Natural killer cell (primary cell): ENCODE measurements at places on chromosomes 4 and X. TPM values are rescaled to one million over a fixed set of nuclear protein-coding genes. Genes with fewer than 3 reads are reported as not detected.

GRCh38 chr4:2330091-2331042, 68.5 kb upstream of the MXD4 start:
- H3K4me3 ChIP-seq, result no peak overlapping the region
- peaks cover under 1% of the 10 kb centered on the region for H3K36me3 ChIP-seq
- DNase-seq, result no peak
- no peak overlapping the region for H3K27ac ChIP-seq
- no peaks in the 10 kb centered on the region for H3K27me3 ChIP-seq
- H3K4me1 ChIP-seq, result peaks cover 24% of the 10 kb centered on the region

GRCh38 chr4:17786567-17786966, 5.1 kb upstream of the FAM184B start:
- H3K27me3 ChIP-seq, result peaks cover 6% of the 10 kb centered on the region
- DNase-seq, result no peak
- no peak overlapping the region for H3K4me3 ChIP-seq
- H3K27ac ChIP-seq, result no peak overlapping the region
- peaks cover 5% of the 10 kb centered on the region for H3K4me1 ChIP-seq

DNA sequence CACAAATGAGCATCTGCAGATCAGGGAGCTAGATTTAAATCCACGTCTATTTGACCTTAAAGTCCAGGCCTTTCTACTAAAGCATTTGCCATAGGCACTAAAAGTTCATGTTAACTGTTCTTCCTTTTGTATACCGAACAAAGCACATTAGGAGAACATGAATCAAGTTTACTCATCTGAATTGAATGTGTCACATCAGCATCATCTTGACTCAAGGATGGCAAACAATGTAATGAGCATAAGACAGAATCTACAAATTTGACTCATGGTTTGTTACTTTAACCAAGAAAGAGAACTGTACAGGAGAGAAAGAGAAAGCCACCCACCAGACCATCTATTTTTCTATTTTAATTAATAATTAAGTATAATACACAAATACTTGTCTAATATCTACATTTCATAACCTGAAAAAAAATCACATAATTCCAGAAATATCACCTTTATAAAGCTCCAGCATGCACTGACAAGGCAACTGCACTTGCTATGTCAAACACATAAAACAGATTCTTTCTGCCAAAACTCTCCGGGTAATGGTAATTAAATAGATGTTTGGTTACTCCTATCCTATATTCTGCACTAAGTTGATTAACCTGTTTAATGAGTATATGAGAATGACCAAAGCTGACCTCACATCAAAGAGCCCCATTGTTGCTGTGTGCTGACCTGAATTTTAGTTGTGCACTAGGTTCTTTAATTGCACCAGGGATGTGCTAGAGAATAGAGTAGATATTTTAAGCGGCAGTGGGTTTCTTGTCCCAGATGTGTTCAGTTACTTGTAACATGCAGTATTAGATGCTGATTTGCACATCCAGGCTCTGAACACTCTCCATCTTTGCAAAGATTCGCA, 42.5 kb upstream of the LEF1 start:
- H3K27ac ChIP-seq, result no peak overlapping the region
- no peak for DNase-seq
- H3K36me3 ChIP-seq, result no peaks in the 10 kb centered on the region
- H3K4me3 ChIP-seq, result no peak overlapping the region
- no peaks in the 10 kb centered on the region for H3K27me3 ChIP-seq

DNA sequence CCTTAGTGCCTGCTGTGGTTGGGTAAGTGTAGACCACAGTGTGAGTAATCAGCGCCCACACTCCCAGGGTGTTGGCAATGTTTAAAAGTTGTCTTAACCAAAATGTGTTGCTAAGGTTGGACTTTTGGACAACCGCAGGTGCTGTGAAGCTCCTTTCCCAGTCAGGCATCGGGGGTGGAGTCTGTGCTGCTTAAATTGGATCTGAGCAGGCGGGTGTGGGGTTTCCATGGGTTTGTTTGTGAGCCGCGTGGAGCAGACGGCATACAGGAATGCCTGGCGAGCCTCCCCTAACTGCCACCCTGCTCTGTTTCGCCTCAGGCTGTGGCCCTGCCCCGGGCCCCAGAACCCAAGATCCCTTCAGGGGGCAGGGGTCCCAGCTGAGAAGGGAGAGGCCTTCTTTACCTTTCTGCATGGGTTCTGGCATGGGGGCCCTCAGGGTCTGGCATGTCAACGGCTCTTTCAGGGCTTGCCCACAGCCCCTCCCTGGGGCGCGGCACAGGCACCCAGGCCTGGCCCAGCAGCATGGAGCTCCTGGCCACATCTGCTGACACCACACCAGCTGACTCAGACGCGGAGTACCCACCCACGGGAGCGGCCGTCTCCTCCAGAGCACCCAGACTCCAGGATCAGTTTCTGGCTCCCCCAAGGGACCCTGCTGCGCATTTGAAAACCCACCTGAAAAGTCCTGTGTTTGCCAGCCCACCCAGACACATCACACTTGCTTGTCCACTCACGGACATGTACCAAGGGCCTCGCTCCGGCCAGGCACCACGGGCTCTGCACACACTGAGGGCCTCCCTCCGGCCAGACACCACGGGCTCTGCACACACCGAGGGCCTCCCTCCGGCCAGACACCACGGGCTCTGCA, 5.1 kb upstream of the SPON2 start:
- H3K27ac ChIP-seq, result peak overlapping the region; percentile 82
- peak; percentile 79 for DNase-seq

GRCh38 chr4:1752284-1753041, 31.1 kb downstream of the TACC3 start:
- no peaks in the 10 kb centered on the region for H3K27me3 ChIP-seq
- DNase-seq, result peak; percentile 38
- H3K4me3 ChIP-seq, result no peak overlapping the region
- no peaks in the 10 kb centered on the region for H3K36me3 ChIP-seq

DNA sequence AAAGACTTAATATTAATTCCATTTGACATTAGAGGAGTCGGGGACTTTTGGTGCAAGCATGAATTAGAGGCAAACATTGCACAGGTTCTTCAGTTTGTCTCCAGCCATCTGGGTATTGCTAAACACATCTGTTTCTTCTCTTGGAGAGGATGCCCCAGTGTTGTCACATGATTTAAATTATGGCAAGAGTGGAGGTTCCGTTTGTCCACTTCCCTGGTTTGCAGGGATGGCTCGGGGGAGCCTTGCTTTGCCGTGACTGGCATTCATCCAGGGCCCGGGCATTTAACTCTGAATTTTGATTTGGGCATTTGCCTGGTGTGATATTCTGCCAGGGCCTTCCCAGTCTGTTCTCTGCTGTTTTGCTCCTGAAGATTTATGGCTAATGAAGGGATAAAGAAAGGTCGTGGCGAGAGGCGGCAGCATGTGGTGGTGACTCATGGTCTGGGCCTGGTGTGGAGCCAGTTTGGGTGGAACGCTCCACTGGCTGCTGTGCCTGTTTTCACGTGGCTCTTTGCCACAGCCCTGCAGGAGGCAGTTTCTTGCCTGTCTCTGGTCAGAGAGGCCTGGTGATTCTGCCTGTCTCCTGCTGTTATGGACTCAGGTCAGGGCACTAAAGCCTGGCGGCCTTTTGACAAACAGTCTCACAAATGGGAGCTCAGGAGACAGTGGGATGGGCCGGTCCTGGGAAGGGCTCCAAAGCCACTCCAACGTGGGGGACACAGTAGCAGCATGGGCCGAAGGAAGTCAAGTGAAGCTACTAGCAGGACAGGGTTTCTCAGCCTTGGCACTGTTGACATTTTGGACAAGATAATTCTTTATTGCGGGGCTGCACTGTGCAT, 99.4 kb upstream of the PGRMC2 start:
- no peaks in the 10 kb centered on the region for H3K27me3 ChIP-seq
- DNase-seq, result no peak
- no peak overlapping the region for H3K4me3 ChIP-seq
- no peaks in the 10 kb centered on the region for H3K4me1 ChIP-seq
- no peak overlapping the region for H3K27ac ChIP-seq

Gene DHX15
- 179 TPM for total RNA-seq

Gene XK
- total RNA-seq, result 0.56 TPM

Gene SRPK3
- not detected for total RNA-seq

Gene GPAT3
- total RNA-seq, result 0.54 TPM
